HS-5 (cell line): ENCODE measurements at places on chromosomes 3 and 15.

GRCh38 chr3:152272771-152273242, 4.1 kb downstream of the MBNL1 start:
- peak; percentile 77 for DNase-seq

DNA sequence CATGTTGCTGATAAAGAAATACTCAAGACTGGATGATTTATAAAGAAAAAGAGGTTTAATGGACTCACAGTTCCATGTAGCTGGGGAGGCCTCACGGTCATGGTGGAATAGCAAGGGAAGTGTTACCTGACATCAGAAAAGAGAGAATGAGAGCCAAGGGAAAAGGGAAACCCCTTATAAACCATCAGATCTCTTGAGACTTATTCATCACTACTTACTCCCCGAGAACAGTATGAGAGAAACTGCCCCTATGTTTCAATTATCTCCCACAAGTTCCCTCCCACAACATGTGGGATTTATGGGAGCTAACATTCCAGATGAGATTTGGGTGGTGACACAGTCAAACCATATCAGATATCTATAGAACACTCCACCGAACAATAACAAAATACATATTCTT, 904.6 kb downstream of the PDCD6IP start:
- no peak for DNase-seq

- DNase-seq: no peak
Measured at GRCh38 chr3:127546970-127547733, 43.4 kb downstream of the TPRA1 start.

GRCh38 chr3:146589899-146590508, 15.1 kb downstream of the PLSCR5 start:
- DNase-seq: peak; percentile 25

- peak; percentile 91 for DNase-seq
Measured at GRCh38 chr3:12308517-12308916, 19.6 kb downstream of the PPARG start.

DNA sequence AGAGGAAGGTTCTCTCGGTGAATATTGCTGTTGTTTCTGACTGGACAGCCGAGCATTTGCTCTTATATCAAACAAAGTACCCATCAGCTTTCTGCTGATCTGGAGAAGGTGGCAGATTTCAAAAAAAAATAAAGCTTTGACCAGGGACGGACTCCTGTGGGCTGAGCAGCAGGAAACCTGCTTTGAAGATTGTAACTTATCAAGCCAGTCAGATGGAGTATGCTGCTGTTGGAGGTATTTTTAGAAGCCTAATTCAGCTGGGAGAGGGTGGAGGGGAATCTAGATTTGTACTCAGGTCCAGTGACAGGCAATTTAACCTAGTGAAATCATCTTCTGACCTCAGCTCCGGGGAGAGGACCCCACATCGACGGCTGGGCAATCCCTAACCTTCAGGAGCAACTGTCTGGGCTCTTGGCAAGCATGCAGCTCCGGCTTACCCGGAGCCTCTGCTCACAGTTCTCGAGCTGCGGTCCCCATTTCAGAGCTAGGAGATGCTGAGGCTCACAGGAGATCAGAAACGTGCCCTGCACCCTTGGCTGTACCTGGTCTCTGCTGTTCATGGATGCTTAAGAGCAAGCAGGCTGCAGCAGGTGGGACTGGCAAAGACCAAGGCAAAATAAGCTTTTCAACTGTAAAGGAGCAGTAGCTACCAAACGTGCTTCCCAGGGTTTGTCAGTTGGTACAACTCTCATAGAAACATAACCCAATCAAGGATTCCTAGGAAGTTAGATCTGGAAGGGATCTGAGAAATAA, 89.3 kb upstream of the ST8SIA2 start:
- no peak for DNase-seq

- DNase-seq: no peak
Measured at GRCh38 chr3:120415756-120416155, 35.0 kb downstream of the FSTL1 start.

DNA sequence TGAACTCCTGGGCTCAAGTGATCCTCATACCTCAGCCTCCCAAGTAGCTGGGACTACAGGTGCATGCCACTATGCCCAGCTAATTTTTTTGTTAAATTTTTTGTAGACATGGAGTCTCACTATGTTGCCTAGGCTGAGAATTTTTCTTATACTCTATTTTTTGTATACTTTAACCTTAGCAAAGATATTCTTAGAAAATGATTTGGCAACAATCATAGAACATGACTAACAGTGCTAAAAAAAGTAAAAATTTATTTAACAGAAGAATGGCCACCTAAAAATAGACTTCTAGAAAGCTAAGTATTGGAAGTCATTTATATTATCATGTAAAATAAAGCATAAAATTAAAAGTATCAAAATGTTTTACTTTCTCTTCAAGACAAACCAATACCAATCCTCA, 322.3 kb downstream of the PLCL2 start:
- no peak for DNase-seq

GRCh38 chr3:94561094-94561493, 498.2 kb downstream of the NSUN3 start:
- DNase-seq: no peak

DNA sequence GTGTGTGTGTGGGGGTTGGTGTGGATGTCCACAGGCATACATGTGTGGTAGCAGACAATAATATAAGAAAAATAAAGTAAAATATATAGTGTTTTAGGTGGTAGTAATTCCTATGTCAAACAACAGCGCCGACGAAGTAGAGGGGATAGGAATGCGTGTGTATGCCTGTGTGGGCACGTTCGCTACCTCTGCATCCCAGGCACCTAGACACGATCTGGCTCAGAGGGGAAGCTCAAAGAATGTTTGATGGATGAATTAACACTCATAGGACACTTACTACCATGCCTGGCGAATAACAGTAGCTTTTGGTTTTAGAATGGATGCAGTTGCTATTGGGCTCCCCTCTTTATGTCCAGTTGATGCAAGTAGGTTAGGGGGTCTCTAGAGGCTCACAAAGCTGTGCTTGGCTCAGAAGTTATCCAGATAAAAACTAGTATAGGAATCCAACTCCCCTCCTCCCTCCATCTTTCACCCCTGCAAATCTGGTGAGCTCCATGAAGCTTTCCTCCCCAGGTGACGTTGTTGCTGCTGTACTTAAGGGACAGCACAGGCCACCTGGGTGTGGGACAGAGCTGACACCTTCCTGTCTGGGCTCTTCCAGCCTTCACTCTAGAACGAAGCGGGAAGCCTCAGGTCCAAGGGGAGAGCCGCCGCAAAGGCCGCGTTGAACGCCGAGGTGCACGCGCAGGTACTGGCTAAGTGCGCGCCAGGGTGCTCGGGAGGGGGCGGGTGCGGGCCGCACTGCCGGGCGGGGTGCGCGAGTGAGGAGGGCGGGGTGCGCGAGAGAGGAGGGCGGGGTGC, 192.6 kb upstream of the LYSMD4 start:
- no peak for DNase-seq

DNA sequence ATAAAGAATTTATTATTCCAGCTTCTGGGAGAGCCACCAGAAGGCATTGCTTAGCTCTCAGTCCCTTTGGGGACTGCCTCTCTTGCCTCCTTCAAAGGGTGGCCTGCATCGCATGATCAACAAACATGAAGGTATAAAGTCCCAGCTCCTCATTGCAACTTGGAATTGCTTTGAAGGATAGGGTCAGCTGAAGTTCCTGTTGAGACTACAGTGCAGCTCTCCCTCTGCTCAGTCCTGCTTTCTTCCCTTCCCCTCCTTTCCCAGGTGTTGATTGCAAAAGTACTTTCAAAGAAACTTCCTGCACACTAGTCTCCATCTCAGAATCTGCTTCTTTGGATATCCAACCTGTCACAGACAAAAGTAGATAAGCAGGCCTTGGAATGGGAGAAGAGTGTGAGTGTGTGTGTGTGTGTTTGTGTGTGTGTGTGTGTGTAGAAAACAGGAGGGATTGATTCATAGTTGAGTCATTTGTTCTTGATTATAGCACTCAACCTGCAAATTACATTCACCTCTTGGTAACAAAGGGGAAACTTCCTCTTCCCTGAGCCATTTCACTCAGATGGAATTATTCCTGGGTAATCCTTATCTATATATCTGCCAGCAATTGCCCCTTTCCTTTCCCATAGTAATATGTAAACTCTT, 13.7 kb downstream of the CCR8 start:
- DNase-seq: no peak
